Muscle of leg (tissue), 16 donors: ENCODE measurements at places on chromosomes 12 and 14. TPM values are rescaled to one million over a fixed set of nuclear protein-coding genes. Genes with fewer than 3 reads are reported as not detected.

SRRM4 gene
- total RNA-seq = 0.13 TPM

OTUB2 gene
- 0.93 TPM for total RNA-seq

PTHLH gene
- 2.5 TPM for total RNA-seq

ANKS1B gene
- 5.6 TPM for total RNA-seq

GALNT8 gene
- 5.5 TPM for total RNA-seq

DNAJC22 gene
- total RNA-seq = 0.04 TPM

FGF6 gene
- 24.7 TPM for total RNA-seq

PCNX4 gene
- 67.3 TPM for total RNA-seq

SSPN gene
- total RNA-seq = 94.0 TPM

PPP1R13B gene
- 6.6 TPM for total RNA-seq

- no peaks in the 10 kb centered on the region for H3K36me3 ChIP-seq
- H3K4me1 ChIP-seq = peaks cover 7% of the 10 kb centered on the region
- H3K27me3 ChIP-seq = peaks cover 3% of the 10 kb centered on the region
- DNase-seq = no peak
- no peak overlapping the region for H3K4me3 ChIP-seq
Observed at GRCh38 chr12:124573839-124574786, 6.7 kb upstream of the NCOR2 start.

DNA sequence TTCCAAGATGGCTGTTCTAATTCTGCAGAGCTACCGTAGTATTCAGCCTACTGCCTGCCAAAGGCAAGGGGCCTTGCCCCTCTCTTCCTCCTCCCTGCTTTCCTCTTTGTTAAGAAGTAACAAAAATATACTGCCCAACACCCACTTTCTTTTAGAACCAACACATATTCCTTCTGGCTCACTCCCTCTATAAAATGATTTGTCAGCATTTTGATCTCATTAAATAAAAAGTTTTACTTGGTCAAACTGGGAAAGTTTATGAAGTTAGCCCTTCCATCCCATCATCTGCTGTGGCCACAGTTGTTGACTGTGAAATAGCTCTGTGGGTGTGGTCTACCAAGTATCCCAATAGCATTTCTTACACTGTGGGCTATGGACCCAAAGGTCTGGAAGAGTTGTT, 472.4 kb downstream of the ZFP36L1 start:
- DNase-seq = no peak
- H3K36me3 ChIP-seq = peaks cover 2% of the 10 kb centered on the region
- no peaks in the 10 kb centered on the region for H3K27me3 ChIP-seq
- no peaks in the 10 kb centered on the region for H3K4me1 ChIP-seq
- no peak overlapping the region for H3K27ac ChIP-seq

GRCh38 chr12:7501031-7501588, 2.5 kb downstream of the CD163 start:
- H3K4me1 ChIP-seq = no peaks in the 10 kb centered on the region
- H3K27me3 ChIP-seq = no peaks in the 10 kb centered on the region
- H3K36me3 ChIP-seq = no peaks in the 10 kb centered on the region
- no peak overlapping the region for H3K4me3 ChIP-seq
- peak; percentile 30 for DNase-seq
- no peak overlapping the region for H3K27ac ChIP-seq

- DNase-seq = no peak
- no peaks in the 10 kb centered on the region for H3K4me1 ChIP-seq
- no peaks in the 10 kb centered on the region for H3K27me3 ChIP-seq
- no peak overlapping the region for H3K27ac ChIP-seq
- no peak overlapping the region for H3K4me3 ChIP-seq
Observed at GRCh38 chr14:76742185-76742584, 19.1 kb upstream of the VASH1 start.

DNA sequence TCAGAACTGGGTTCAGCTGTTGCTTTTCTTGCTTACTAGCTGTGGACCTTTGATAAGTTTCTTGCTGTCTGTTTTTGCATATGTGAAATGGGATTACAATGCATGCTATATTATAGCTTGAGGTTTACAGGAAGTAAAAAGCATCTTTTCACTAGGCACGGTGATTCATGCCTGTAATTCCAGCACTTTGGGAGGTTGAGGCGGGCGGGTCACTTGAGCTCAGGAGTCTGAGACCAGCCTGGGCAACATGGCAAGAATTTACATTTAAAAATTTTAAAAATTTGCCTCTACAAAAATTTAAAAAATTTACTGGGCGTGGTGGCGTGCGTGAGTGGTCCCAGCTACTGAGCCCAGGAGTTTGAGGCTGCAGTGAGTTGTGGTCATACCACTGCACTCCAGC, 42.0 kb downstream of the CALM1 start:
- no peak overlapping the region for H3K27ac ChIP-seq
- no peaks in the 10 kb centered on the region for H3K36me3 ChIP-seq
- no peak overlapping the region for H3K4me3 ChIP-seq
- peaks cover 2% of the 10 kb centered on the region for H3K27me3 ChIP-seq
- DNase-seq = no peak

DNA sequence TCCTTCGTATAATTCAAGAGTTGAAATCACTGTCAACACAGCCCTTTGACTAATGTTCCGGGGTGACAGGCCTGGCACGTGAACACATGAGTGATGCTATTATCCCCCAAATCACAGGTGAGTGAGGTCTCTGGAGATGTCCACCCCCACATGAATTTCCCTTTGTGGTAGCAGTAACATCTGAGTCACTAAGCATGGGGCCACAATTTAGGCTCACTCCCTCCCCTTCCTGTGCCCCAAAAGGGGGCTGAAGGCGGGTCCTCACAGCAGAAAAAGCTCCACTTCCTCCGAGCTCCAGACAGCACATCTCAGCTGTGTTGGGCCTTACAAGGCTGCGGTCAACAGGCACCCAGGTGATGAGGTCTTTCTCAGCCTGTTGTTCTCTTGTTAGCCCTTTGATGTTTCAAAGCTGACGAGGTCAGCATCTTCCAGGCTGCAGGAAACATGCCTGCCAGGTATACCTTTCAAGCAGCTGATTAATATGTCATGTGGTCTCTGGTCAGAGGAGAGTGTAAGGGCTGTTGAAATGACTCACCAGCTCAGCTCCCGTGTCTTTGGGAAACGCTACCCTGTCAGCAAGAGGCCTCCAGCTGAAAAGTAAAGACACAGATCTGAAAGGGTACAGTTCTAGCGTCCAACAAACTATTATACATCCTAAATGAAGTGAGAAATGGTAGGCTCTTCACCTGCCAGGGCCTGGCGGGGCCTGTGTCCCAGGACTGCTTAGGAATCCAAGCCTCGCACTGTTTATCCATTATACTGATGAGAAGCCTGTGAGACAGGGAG, 107.3 kb downstream of the ZFP36L1 start:
- H3K4me1 ChIP-seq = peaks cover 77% of the 10 kb centered on the region
- peak overlapping the region; percentile 48 for H3K27ac ChIP-seq

GRCh38 chr12:6763380-6763779, 2.8 kb upstream of the PTMS start:
- no peak for DNase-seq
- peaks cover 2% of the 10 kb centered on the region for H3K27me3 ChIP-seq
- peak overlapping the region; percentile 22 for H3K4me3 ChIP-seq
- H3K4me1 ChIP-seq = peaks cover 40% of the 10 kb centered on the region

- no peaks in the 10 kb centered on the region for H3K27me3 ChIP-seq
- H3K4me1 ChIP-seq = no peaks in the 10 kb centered on the region
- no peak overlapping the region for H3K27ac ChIP-seq
- H3K36me3 ChIP-seq = no peaks in the 10 kb centered on the region
- no peak for DNase-seq
Observed at GRCh38 chr14:66005900-66006434, 480.2 kb upstream of the CCDC196 start.

GRCh38 chr14:105494606-105494929, 3.5 kb downstream of the TEDC1 start:
- H3K4me1 ChIP-seq = peaks cover 29% of the 10 kb centered on the region
- H3K36me3 ChIP-seq = peaks cover 15% of the 10 kb centered on the region
- H3K27ac ChIP-seq = no peak overlapping the region
- no peak for DNase-seq
- H3K4me3 ChIP-seq = no peak overlapping the region

DNA sequence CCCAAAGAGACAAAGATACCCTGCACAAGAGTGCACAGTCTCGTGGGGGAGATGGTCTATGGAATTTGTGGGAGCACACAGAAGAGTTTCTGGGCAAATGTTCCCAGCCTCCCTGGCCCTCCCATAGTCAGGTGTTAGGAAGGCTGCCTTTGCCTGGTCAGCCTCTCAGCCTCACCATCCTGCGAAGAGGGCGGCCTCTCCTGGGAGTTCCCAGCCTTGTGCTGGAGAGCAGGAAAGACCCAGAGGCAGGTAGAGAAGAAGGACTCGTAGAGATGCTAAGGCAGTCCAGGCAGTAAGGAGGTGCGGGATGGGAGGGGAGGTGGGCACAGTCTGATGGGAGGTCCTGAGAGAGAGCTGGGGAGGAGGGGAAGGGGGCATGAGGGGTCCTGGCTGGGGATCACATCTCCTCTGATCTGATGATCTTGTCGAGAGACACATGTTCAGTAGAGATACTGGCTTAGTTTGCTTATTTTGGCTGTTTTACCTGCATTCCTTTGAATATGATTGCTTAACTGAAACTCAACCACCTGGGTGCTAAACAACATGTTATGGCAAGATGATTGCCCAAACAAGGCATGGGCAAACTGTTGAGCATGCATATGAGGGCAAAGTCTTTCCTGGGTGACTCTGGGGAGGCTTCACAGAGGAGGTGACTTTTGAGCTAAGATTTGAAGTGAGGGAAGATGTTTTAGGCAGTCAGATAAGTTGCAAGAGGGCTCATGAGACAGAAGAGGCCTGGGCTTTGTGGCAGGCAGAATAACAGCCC, 10.5 kb downstream of the SERPINA6 start:
- no peaks in the 10 kb centered on the region for H3K27me3 ChIP-seq
- no peak overlapping the region for H3K4me3 ChIP-seq
- no peaks in the 10 kb centered on the region for H3K4me1 ChIP-seq
- DNase-seq = no peak

GRCh38 chr12:108394196-108394595, 55.1 kb upstream of the CMKLR1 start:
- no peak overlapping the region for H3K27ac ChIP-seq
- H3K4me1 ChIP-seq = peaks cover 14% of the 10 kb centered on the region
- H3K27me3 ChIP-seq = no peaks in the 10 kb centered on the region
- DNase-seq = peak; percentile 83
- no peaks in the 10 kb centered on the region for H3K36me3 ChIP-seq

GRCh38 chr12:85575120-85576096, 260.8 kb downstream of the RASSF9 start:
- no peak overlapping the region for H3K4me3 ChIP-seq
- H3K36me3 ChIP-seq = no peaks in the 10 kb centered on the region
- no peaks in the 10 kb centered on the region for H3K4me1 ChIP-seq
- no peaks in the 10 kb centered on the region for H3K27me3 ChIP-seq
- no peak overlapping the region for H3K27ac ChIP-seq

GRCh38 chr12:563787-564298, 99.4 kb downstream of the NINJ2 start:
- DNase-seq = no peak
- no peaks in the 10 kb centered on the region for H3K36me3 ChIP-seq
- peaks cover 2% of the 10 kb centered on the region for H3K27me3 ChIP-seq
- H3K4me1 ChIP-seq = peaks cover 27% of the 10 kb centered on the region
- no peak overlapping the region for H3K27ac ChIP-seq

DNA sequence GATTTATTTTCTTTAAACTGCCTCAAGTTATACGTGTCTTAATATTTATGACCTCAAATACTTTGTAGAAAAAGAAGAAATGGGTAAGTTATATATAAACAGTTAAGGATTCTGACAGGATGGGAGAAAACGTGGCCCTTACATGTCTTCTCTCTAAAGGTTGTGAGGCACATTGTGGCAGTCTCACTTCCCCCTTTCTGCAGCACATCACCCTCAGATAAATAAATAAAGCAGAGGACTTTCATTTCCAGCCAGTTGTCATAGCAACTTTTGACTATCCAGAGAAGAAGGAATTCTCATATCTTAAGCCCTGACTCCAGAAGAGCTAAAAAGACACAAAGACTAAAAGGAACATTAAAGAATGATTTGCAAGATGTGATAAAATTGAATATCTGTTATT, 28.8 kb upstream of the CEP83 start:
- no peak overlapping the region for H3K27ac ChIP-seq
- H3K27me3 ChIP-seq = no peaks in the 10 kb centered on the region
- no peaks in the 10 kb centered on the region for H3K36me3 ChIP-seq
- peak; percentile 38 for DNase-seq
- no peak overlapping the region for H3K4me3 ChIP-seq

GRCh38 chr14:75223664-75224154, 47.3 kb upstream of the TMED10 start:
- H3K4me1 ChIP-seq = peaks cover 7% of the 10 kb centered on the region
- no peaks in the 10 kb centered on the region for H3K36me3 ChIP-seq
- H3K27ac ChIP-seq = no peak overlapping the region
- no peaks in the 10 kb centered on the region for H3K27me3 ChIP-seq
- no peak overlapping the region for H3K4me3 ChIP-seq
- peak; percentile 78 for DNase-seq

GRCh38 chr12:108119126-108119973, 9.7 kb upstream of the WSCD2 start:
- peak; percentile 64 for DNase-seq
- peaks cover 2% of the 10 kb centered on the region for H3K4me1 ChIP-seq

- no peaks in the 10 kb centered on the region for H3K36me3 ChIP-seq
- H3K27me3 ChIP-seq = no peaks in the 10 kb centered on the region
- H3K4me3 ChIP-seq = no peak overlapping the region
- no peak overlapping the region for H3K27ac ChIP-seq
- DNase-seq = no peak
- H3K4me1 ChIP-seq = peaks cover 9% of the 10 kb centered on the region
Observed at GRCh38 chr12:12527820-12528296, 34.8 kb downstream of the DUSP16 start.

- H3K27me3 ChIP-seq = peaks cover 53% of the 10 kb centered on the region
- no peak overlapping the region for H3K27ac ChIP-seq
- DNase-seq = no peak
- H3K4me1 ChIP-seq = peaks cover 37% of the 10 kb centered on the region
Observed at GRCh38 chr14:104087981-104088850, 2.7 kb downstream of the ASPG start.

- no peaks in the 10 kb centered on the region for H3K27me3 ChIP-seq
- H3K27ac ChIP-seq = peak overlapping the region; percentile 92
- H3K4me1 ChIP-seq = peaks cover 10% of the 10 kb centered on the region
- peaks cover 14% of the 10 kb centered on the region for H3K36me3 ChIP-seq
- DNase-seq = peak; percentile 74
Observed at GRCh38 chr12:107684990-107685359, 624 bp upstream of the PWP1 start.

DNA sequence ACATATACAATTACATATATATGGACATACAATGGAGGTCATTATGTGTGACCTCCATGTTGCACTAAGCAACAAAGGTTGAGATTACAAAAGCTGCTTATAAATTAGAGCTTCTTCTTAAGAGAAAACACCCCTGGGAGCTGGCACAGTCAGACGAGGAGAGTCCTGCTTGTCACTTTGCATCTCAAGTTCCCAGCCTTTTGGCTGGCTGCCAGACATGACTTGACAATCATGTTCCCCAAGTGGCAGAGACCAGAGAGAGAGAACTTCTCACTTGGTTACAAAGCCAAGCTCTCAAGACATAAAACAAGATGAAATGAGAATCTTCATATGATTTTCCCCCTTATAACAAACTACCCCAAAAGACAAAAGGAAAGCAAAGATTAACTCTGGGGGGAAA, 8.5 kb upstream of the SYNJ2BP start:
- no peaks in the 10 kb centered on the region for H3K27me3 ChIP-seq
- DNase-seq = peak; percentile 55
- H3K4me1 ChIP-seq = no peaks in the 10 kb centered on the region
- no peaks in the 10 kb centered on the region for H3K36me3 ChIP-seq
- no peak overlapping the region for H3K27ac ChIP-seq
- no peak overlapping the region for H3K4me3 ChIP-seq
